ENCODE measurements at places on chromosomes 3 and 15.

DNA sequence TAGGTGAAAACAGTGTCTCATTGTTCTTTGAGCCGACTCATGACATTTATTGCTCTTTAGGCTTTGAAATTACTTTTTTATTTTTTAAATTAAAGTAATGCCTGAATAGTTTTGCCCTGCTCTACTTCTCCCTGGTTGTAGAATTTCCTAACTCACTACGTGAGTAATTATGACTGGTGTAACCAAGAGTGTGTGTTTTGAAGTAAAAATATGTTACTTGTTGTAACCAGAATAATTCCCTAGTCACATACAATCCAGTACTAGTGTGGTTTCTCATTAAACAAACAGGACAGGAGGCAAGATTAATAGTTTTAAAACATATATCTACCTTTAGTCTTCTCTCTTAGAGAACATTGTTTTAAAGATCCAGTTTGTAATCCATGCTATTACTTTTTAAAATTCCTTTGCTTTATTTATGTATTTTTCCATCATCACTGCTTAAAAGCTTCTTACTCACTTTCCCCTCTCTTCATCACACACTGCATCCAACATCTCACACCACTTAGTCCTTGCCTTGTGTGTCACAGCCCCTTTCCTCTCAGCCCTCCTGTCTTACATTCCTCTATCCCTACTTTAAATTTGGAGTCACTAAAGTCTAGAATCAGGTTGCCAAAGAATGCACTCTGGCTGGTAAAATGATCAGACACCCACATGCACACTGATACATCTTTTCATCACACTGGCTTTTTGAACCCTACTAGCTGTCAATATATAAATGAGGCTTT, 219.7 kb downstream of the WNT5A start:
- no peak for DNase-seq

DNA sequence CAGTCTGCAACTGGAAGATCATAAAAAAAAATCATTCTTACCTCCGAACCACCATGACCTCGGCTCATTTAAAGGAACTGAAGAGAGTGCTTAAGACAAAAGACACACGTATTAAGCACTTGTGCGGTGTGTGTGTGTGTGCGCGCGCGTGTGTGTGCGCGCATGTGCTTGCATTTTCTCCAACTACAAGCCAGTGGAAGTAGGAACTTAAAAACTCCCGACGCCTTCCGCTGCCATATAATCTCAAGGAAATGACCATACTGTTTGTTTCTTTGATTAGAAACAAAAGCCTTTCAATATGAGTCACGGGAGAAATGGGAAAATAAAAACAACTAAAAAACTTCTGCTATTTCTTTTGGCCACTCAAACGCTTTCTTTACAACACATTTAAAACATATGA, 32.4 kb downstream of the FRMD4B start:
- no peak for DNase-seq

GRCh38 chr15:95409211-95409610, 921.3 kb upstream of the NR2F2 start:
- DNase-seq = no peak

DNA sequence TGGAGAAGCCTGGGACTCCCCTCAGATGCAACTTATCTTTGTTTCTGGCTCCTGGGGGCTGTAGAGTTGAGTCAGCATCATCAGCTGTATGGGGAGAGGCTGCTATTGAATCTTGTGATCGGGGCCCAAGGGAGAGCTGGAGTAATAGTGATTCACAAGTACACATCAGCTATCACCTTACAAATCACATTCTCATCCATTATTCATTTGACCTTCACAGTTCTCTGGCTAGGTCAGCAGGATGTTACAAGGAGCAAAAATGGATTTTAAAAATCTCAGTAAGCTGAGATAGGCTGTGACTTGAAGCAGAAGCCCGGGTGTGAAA, 175.0 kb downstream of the OPA1 start:
- no peak for DNase-seq

- DNase-seq = no peak
Observed at GRCh38 chr3:128067489-128067888, 15.3 kb downstream of the SEC61A1 start.

- no peak for DNase-seq
Observed at GRCh38 chr3:149162007-149162406, 32.6 kb downstream of the HPS3 start.

GRCh38 chr3:97957617-97958311, 14.5 kb downstream of the RIOX2 start:
- no peak for DNase-seq

- peak; percentile 54 for DNase-seq
Observed at GRCh38 chr3:111070772-111071256, 802 bp upstream of the NECTIN3 start.

DNA sequence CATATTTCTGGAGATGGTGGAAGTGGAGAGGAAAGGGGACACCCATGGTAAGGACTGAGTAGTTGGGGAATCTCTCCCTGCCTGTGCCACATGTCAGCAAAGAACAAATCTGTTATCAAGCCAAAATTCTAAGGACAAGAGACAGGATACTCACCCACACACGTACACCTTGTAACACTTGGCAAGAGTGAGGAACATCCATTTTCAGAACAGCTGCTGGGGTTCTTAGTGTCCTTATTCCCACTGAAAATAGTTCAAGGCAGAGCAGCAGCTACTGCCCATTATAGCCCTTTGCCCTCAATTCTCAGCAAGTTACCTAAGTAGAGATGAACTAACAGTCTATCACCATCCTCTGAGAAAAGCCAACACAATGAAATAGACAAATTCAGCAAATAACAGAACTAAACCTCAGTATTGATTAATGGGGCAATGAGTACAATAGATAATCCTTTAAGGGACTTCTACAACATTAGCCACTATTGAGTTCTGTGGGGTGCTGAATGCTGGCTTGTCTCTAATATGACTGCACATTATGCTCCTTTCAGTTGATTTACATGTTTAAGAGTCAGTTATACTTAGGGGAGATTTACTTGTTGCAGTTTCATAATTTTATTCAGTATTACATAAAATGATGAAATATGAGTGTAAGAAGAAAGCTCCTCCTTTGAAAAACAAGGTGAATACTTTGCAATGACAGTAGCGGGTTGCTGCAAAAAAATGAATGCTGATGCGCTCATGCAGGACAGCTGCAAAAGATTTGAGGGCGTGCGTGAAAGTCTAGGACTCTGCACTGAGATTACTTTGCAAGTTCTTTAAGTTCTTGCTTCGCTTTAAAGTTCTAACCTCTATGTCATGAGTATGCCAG, 22.4 kb downstream of the SENP5 start:
- no peak for DNase-seq

- no peak for DNase-seq
Observed at GRCh38 chr3:42612928-42613327, 12.4 kb downstream of the NKTR start.

DNA sequence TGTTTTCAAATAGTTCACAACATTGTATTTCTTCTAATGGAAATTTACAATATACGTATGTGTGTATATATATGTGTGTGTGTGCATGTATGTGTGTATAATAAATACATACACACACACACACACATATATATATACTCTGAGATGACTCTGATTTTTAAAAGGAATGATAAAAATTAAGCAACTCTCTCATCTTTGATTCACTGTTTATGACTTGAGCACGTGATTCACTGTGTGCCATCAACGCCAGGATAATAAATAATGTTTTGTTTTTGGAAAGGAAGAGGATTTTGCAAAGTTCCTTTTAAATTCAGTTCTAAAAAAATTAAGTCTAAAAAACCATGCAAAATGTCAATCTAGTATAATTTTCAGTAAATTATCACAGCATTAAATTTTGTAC, 132.4 kb downstream of the P3H2 start:
- DNase-seq = no peak

GRCh38 chr15:92059036-92059970, 205.8 kb downstream of the SLCO3A1 start:
- no peak for DNase-seq

- no peak for DNase-seq
Observed at GRCh38 chr3:150251187-150252062, 156.7 kb upstream of the TSC22D2 start.

- DNase-seq = peak; percentile 62
Observed at GRCh38 chr15:66841953-66842681, 140.1 kb downstream of the SMAD6 start.

DNA sequence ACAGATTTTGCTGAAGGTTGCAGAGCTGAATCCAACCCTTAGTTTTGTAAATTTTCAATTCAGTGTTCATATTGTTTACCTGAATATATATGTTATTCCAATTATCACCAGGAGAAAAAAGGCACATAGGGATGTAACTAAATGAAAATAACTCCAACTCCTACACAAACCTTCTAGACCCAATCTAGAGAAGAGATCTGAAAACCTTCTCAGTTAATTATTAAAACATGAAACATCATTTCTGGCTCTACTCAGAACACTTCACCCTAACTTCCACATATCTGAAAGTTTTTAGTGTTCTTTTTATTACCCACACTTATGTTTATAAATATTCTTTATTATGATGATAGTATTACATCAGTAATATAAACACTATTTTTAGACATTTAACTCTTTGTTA, 76.6 kb downstream of the LRRFIP2 start:
- DNase-seq = no peak

DNA sequence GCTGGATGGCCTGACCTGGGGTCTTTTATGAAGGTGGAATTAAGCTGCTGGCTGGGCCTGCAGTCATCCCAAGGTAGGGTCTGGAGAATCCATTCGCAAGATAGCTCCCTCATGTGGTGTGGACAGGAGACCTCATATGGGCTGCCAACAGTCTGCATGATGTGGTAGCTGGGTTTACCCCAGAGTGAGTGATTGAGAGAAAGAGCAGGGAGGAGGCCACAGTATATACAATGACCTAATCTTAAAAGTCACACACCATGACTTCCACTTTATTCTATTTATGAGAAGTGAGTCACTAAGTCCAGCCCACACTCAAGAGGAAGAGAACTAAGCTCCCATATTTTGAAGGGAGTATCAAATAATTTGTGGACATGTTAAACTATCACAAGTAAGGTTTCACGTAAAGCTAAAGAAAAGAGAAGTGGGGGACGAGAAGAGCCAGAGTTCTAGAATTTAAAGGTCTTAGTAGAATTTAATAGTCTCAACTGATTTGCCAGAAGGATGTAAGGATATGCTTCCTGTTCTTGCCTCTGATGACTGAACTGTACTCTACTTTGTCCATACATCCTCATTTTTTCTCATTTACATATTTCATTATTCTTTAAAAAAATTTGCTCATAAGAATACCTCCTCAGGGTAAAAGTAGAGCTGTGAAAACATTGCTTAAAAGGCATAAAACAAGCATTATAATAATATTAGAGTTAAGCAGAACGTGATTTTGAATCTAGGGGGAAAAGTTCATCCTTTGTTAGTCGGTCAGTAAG, 184.4 kb downstream of the PEX5L start:
- DNase-seq = no peak

GRCh38 chr3:10004960-10005564, 18.4 kb upstream of the EMC3 start:
- no peak for DNase-seq

GRCh38 chr3:33900440-33900808, 102.0 kb downstream of the PDCD6IP start:
- no peak for DNase-seq

GRCh38 chr15:76979331-76979925, 15.5 kb upstream of the PSTPIP1 start:
- DNase-seq = no peak

DNA sequence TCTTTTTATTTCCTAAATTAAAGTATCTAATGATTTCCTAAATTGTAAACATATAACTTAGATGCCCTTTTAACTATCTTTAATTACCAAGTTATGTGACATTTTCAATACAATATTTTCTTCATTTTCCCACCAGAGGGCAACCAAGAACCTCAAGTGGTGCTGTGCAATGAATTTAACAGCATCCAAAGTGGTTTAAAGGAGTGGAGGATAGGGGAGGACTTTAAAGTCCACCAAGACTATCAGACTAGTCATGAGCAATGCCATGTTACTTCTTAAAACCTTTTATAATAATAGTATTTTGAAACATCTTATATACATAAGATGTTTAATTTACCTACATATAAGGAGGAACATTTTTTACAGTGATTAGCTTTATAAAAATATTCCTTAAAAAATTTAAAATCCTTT, 74.4 kb downstream of the DLG1 start:
- DNase-seq = no peak

- no peak for DNase-seq
Observed at GRCh38 chr3:107718547-107718946, 195.8 kb downstream of the BBX start.

DNA sequence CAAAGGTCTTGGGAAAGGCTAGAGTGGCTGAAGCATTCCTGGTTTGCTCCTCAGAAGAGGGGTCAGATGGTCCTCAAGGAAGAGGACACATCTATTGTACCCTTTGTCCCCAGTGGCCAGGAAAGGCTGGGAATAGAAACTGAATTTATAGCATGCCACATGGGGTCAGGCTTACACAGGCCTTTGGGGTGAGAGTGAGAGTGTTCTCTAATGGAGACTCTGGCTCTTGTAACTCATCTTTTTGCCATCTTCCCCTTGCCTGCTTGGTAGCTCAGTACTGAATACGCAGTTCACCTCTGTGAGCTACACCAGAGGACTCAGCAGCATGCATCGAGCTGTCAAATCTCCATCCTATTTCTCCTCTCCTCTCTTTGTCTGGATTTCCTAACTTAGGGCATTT, 87.5 kb downstream of the ATP2B2 start:
- no peak for DNase-seq

GRCh38 chr3:196016485-196016884, 65.4 kb downstream of the TFRC start:
- no peak for DNase-seq

GRCh38 chr15:80579611-80580010, 115.5 kb upstream of the ABHD17C start:
- DNase-seq = no peak

- no peak for DNase-seq
Observed at GRCh38 chr15:87268675-87269074, 987.9 kb downstream of the NTRK3 start.

DNA sequence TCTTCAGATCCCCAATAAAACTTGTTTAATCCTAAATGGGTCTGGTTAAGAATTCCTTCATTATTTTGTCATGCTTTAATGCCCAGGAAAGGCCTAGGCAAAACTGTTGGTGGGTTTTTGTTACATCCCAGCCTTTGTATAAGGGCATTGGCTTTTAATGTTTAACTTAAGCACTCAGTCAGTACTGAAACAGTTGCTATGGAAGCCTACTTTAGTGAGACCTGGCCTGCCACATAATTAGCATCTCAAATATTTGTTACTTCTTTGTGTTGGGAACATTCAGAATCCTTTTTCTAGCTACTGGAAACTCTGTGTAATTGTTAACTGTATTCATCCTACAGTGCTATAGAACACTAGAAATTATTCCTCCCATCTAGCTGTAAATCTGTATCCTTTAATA, 369.6 kb upstream of the ATP10A start:
- no peak for DNase-seq

- no peak for DNase-seq
Observed at GRCh38 chr15:40582726-40583246, 11.3 kb upstream of the KNL1 start.

DNA sequence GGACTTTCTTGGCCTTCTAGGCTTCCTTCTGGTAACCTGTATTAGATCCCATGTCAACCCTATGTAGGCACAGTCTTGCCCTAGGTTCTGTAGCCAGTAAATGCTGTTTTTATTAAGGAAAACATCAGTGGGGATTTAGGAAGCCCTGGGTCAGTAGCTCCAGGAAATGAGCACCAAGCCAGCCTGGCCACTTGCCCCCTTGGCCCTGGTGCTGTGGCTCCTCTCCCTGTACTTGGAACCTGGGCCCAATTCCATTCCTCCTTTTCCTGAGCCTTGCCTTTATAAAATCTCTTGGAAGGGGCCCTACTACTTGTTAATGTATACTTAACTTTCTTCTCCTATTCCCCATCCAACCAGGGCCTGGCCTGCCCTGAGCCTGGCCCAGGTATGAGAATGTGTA, 243.8 kb upstream of the TPRG1 start:
- no peak for DNase-seq

- no peak for DNase-seq
Observed at GRCh38 chr3:11563159-11563864, 80.4 kb downstream of the VGLL4 start.

Data from anterior cingulate cortex (tissue), 58 donors.